ENCODE measurements at places on chromosomes 12 and 14.
A peak's percentile ranks its signal among the peaks of the same experiment; 100 is the strongest.

GRCh38 chr12:51432921-51433320, 8.3 kb downstream of the SLC4A8 start:
- DNase-seq: no peak

- DNase-seq: no peak
Observed at GRCh38 chr12:106141452-106141851, 2.7 kb upstream of the NUAK1 start.

- DNase-seq: no peak
Observed at GRCh38 chr12:126773012-126773411, 1494.0 kb upstream of the TMEM132C start.

DNA sequence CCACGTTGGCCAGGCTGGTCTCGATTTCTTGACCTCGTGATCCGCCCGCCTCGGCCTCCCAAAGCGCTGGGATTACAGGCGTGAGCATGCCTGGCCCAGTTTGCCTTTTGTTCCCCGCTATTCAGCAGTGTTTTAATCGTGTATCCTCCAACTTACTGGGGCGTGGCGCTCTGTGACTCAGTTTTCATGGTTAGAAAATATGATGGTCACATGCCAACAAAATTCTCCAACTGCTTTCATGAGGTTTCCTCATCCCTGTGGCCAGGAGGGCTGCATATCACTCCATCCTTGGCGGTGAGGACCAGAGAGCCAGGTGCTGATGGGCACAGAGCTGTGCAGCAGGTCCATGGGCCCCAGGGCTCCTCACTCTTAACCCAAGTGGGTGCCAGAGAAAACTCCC, 33.0 kb upstream of the PRMT8 start:
- no peak for DNase-seq

GRCh38 chr14:79465651-79466050, 745.7 kb downstream of the DIO2 start:
- DNase-seq: no peak

- DNase-seq: no peak
Observed at GRCh38 chr14:103194256-103195045, 71.2 kb downstream of the TNFAIP2 start.

DNA sequence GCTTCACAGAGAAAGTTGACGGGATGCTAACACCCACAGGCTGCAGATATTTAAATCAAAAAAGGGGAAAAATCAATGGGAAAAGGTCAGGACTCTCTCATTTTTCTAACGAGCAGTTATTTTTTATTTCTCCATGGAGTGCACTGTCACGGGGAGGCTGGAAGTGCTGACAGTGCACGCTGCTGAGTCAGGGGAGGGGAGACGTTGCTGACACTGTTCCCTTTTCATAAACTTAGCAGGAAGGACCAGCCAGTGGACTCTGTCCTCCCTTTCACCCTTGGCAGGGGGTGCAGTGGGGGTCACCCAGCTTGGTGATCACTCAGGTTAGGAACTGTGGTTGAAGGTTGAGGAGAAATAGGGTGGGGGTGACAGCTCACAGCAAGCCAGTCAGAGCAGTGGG, 65.6 kb upstream of the FUT8 start:
- peak; percentile 30 for DNase-seq

GRCh38 chr14:89493877-89494634, 77.0 kb upstream of the FOXN3 start:
- DNase-seq: no peak

All from muscle of back (tissue), 13 donors.